NCI-H345 (cell line): ENCODE measurements at places on chromosomes 3 and 15.

DNA sequence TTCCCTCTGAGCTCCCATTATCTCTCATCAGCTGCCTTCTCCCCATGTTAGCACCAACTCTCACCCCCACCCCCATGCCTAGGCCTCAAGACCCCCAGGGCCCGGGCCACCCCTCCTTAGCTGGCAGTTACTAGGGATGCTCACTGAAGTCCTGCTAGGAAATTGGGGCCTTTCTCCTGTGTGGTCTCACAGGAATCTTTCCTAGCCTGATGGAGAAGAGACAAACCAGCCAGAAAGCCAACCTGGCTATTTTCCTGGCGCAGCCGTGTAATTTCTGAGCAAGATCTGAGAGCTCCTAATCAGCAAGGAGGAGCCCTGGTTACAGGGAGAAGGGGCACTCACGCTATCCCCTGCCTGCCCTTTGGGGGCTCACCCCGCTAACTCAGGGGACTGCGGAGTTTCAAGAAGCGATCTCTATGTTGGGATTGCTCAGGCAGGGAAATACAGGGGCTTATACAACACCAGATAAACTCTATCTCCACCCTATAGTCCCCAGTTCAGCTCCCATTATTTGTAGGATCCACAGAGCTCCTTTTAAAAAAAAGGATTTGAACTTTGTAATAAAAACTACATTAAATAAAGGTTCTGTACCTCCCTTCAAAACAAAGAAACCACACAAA, 25.2 kb downstream of the NR2F2 start:
- no peak for DNase-seq

- DNase-seq = no peak
These were observed 134.3 kb upstream of the RARB start for GRCh38 chr3:25293736-25294135.

DNA sequence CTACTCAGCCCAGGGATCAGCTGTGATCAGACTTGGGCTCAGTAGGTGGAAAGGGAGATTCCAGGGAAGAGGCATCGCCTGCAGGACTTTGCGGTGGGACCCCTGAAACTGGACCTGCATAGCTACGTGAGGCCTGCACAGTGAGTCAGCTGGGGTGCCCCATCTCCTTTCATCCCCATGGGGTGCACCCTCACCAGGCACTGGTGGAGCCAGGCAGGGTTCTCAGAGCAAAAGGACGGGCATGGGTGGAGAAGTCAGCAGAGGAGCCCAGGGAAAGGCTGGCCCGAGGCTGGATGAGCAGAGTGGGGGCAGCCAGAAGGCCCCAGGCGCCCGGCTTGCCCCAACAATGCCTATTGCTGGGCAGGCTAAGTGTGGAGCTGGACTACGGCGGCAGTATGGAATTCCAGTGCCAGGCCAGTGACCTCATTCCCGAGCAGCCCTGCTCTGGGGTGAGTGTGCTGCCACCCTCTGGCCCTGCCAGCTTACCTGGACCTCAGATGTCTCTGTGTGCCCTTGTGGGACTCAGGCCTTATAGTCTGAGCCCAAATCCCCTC, 19.7 kb downstream of the ACAA1 start:
- DNase-seq = no peak

GRCh38 chr15:20358066-20358778, 183.4 kb downstream of the GOLGA6L6 start:
- no peak for DNase-seq

DNA sequence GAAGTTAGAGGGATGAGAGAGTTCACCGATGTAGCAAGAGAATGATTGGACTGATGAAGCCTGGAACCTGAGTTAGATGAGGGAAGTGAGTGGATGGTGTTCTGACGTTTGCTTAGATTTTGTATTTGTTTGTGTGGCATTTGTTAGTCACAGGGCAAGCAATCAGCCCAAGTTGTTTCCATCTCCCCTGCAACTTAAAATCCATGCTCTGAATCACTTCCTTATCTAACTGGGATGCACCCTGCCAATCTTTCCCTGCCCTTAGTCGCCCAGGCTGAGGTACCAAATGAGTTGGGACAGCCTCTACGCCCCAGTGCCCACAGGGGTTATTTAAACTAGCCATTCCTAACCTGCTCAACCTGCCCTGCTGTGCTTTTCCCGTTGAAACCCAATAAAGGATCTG, 12.6 kb downstream of the PAQR5 start:
- DNase-seq = no peak

DNA sequence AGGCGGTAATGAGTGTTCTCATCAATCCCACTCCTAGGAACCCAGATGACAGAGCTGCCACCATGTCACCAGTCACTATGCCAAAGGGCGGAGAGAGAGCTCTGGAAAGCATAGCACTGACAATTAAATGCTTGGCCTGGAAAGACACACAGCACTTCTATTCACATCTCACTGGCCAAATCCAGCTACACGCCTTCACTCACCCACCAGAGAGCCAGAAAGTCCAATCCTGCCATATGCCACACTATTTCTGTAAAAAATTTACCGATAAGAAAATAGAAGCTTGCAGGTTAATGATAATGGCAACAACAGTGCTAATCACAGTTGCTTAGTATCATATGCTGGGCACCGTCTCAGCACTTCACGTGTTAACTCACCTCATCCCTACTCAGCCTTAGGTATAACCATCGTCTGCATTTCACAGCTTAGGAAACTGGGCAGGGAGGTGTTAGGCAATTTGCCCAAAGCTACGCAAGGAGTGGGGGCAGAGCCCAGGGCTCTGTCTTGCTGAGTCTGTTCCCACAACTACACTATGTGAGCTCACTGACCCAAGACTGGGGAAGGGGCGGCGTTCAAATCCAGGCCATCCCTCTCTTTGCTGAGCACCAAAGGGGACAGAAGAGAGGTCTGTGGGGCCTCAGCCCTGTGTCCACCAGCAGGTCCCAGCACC, 16.5 kb downstream of the KLHL25 start:
- DNase-seq = no peak

DNA sequence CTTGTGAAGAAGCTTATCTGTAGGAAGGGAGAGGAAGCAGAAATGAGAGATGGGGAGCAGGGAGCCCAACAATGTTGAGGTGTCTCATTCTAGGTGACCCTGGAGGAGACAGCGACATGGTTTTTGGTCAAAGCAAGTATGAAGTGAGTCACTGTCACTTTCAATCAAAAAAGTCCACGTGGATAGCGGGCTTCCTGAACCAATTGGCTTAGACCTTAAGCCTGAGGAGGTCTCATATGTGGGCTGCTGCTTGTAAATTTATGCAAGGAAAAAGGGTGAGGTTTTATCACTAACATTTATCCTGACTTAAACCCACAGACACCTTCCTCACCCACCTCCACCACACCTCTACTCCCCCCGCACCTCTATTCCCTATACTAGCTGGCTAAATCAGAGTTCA, 22.7 kb downstream of the CLDN11 start:
- DNase-seq = no peak

GRCh38 chr3:146134348-146135117, 26.5 kb downstream of the PLOD2 start:
- no peak for DNase-seq

- no peak for DNase-seq
These were observed 214.9 kb upstream of the NR2F2 start for GRCh38 chr15:96115642-96116041.

DNA sequence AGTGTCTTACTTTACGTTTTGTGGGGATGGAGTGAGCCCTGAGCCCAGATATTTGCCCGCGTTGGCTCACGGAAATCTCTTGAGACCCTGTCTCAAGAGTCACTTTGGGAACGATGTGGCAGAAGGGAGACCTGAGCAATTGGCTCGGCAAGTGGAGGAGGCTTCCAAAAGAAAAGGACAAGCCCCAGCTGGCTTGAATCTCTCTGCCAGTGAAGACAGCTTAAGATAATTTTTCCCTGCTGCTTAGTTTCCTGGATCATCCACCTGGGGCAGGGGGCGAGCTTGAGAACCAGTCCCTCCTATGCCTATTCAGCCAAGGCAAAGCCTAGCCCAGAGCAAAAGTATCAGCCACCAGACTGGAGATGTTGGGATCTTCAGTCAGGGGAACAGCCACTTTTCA, 708 bp downstream of the SEC22A start:
- DNase-seq = no peak

DNA sequence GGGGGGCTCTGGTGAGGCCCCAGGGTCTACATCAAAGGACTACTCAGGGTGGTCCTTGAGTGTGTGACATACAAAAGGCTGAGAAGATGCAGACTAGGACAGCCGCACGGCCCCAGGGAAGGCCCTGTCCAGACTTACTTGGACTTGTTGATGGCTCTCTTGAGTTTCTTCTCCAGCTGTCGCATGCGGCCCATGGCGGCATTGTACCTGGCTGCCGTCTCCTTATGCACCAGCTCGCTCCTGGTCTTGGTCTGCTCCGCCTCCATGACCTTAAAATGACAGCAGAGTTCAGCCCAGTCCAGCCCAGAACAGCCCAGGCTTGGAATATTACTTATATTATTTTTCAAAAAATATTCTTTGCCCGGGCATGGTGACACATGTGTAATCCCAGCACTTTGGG, 56.0 kb downstream of the CAPN7 start:
- no peak for DNase-seq

DNA sequence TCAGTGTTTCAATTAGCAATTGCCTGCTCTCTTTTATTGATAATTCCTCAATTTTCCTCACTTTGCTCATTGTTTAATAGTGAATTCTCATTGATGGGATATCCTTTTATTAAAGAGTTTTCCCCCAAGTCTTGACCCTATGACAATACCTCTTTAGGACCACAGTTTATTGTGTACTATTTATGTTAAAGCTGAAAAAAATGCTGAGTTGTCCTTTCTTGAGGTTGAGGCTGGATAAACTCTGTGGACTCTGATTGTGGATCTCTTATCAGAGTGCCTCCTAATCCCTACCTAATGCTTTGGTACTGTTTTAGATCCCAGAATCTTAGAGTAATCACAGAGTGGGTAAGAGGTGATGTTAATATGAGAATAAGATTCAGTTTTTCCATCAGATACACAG, 416.3 kb upstream of the GBE1 start:
- no peak for DNase-seq

- DNase-seq = no peak
These were observed 2.0 kb upstream of the ZNF710 start for GRCh38 chr15:89998923-89999675.

- DNase-seq = no peak
These were observed 30.7 kb upstream of the CLRN1 start for GRCh38 chr3:151003029-151003767.

DNA sequence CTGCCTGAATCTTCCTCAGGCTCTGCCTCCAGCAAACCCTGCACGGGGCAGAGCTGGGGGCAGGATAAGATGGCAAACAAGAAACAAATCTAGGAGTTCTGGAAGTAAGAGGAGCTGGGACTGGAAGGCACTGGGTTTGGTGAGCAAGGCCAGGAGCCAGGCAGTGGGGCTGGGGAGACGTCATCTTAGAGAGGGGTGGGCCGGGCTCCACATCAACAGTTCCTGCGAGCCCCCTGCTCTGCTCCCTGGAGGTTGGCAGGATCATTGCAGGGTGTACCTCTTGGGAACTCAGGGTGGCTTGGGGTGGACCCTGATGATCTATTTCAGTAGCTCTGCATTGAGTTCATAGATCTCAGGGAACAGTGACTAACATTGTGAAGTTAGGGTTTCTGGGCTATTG, 87.3 kb upstream of the PRR23E start:
- no peak for DNase-seq
